ENCODE measurements at places on chromosomes 5 and 9.
A peak's percentile ranks its signal among the peaks of the same experiment; 100 is the strongest.

DNA sequence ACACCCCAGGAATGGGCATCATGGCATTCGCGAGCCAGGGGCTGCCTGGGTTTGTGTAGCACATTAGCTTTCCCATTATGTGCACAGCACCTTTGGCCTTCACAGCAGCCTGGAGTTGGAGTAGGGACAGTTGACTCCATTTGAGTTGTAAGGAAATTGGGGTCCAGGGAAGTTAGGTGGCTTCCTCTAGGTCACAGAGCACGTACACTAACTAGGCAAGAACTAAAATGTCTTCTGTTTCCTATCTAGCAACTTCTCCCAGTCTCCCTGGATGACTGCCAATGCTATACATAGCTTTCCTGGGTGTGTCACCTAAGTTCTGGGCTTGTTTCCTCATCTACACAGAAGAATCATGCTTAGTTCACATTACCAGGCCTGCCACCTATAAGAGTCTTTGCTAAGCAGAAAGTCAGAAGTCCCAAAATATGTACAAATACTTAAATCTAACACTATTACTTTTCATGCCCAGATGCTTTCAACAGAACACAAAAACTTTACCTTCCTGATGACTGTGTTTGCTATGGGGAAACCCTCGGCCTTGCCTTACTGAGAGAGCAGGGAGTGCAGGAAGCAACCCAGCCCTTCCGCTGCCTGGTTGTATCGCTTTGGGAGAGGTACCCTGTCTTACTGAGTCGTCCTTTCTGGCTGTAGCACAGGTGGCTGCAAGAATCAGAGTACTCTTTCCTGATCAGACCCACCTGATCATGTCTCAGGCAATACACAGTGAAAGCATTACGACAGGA lies 12.0 kb downstream of the MACROH2A1 start:
- DNase-seq = no peak

GRCh38 chr9:69622676-69623075 lies 49.5 kb downstream of the APBA1 start:
- DNase-seq = no peak

GRCh38 chr5:73450137-73450536 lies 1.6 kb upstream of the FOXD1 start:
- DNase-seq = no peak

DNA sequence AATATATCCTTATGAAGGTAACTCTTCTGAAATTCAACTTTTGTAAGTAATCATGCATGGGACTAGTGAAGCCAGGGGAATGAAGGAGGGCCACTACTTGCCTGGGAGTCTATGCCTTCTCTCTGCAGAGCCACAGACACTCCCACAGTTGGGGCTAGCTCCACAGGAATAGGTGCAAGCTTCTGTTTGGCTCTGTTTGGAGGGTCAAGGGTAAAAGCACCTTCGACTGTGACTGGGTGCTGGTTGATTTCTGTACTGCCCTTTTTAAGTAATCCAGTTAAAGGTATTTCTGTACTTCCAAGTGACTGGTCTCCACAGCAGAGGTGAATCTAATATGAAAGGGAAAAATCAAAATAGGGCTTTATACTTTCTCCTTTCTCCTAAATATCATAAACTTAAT lies 32.2 kb downstream of the CEP120 start:
- no peak for DNase-seq

- DNase-seq = no peak
These were observed 191.5 kb downstream of the GOLPH3 start for GRCh38 chr5:31982621-31983020.

- DNase-seq = no peak
These were observed 113.8 kb downstream of the MSX2 start for GRCh38 chr5:174837919-174838902.

GRCh38 chr9:105245029-105245890 lies 809 bp downstream of the SLC44A1 start:
- DNase-seq = peak; percentile 57

- DNase-seq = no peak
These were observed 6.9 kb upstream of the RIC1 start for GRCh38 chr9:5622016-5622415.

GRCh38 chr9:136255166-136255538 lies 9.5 kb upstream of the QSOX2 start:
- no peak for DNase-seq

GRCh38 chr5:160441311-160441781 lies 19.7 kb downstream of the PTTG1 start:
- no peak for DNase-seq

GRCh38 chr9:135950135-135950682 lies 11.0 kb downstream of the UBAC1 start:
- DNase-seq = no peak

GRCh38 chr5:142627383-142628217 lies 58.3 kb downstream of the FGF1 start:
- no peak for DNase-seq

DNA sequence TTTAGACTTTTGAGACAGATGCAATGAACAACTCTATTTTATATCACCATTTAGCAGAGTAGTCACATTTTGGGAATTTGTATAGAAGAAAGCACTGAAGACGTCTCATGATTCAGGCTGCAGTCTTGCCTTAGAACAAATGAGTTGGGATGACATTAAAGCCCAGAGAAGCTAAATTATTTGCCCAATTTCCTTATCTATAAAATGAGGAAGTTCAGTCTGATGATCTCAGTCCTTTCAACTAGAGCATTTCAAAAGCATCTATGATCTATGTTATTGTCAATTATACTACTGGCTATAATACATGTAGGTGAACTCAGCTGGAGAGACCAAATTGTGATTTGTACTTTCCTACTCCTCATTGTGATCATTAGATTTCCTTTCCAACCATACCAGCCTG lies 154.1 kb downstream of the OSTF1 start:
- DNase-seq = no peak

All from breast epithelium (tissue), 4 donors.